GM18507 (cell line): ENCODE measurements at places on chromosomes 6 and 20.

- no peak for DNase-seq
These were observed 152.2 kb downstream of the SYCP2 start for GRCh38 chr20:59781226-59781625.

GRCh38 chr20:10637563-10637962 is 36.2 kb downstream of the JAG1 start:
- DNase-seq, result no peak

GRCh38 chr20:51732096-51732791 is 35.9 kb downstream of the ATP9A start:
- DNase-seq, result no peak

DNA sequence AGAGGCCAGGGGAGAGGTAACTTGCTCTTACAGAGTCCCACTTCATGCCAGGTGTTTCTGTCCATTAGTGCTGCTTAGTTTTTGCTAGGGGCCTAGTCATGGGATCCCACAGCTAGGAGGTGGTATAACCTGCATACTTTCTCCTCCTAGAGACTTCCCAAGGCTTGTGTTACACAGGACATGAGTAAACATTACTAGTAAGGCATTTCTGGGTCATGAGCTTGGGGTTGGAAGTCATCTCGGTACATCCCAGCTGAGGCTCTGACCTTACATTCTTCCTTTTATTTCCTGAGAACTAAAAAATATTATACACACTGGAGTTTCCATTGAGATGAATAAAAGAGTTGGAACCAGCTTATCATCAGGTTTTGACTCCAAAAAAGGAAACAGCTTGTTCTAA is 20.9 kb upstream of the PNPLA1 start:
- DNase-seq, result no peak

GRCh38 chr20:50191065-50191543 is 474 bp downstream of the CEBPB start:
- DNase-seq, result no peak

GRCh38 chr6:31068669-31069340 is 43.6 kb downstream of the C6orf15 start:
- peak; percentile 54 for DNase-seq

GRCh38 chr6:3715285-3715684 is 36.2 kb downstream of the PXDC1 start:
- DNase-seq, result no peak

DNA sequence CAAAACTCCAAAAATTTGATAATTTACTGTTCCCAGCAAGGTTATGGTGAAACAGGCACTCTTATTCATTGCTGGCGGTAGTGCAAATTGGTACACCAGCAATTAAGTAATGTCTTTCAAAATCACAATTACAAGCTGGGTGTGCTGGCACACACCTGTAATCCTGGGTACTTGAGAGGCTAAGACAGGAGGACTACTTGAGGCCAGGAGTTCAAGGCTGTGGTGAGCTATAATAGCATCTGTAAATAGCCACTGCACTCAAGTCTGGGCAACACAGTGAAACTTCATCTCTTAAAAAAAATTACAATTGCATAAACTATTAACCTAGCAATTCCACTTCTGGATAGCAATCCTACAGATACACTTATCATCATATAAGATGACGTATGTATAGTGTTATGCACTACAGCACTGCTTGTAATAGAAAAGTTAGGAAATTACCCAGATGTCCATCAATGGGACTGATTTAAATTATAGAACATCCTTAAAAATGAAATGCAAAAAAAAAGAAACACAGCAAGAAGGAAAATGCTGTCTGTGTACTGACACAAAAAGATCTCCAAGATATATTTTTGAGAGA is 31.4 kb downstream of the NCOA6 start:
- DNase-seq, result no peak

DNA sequence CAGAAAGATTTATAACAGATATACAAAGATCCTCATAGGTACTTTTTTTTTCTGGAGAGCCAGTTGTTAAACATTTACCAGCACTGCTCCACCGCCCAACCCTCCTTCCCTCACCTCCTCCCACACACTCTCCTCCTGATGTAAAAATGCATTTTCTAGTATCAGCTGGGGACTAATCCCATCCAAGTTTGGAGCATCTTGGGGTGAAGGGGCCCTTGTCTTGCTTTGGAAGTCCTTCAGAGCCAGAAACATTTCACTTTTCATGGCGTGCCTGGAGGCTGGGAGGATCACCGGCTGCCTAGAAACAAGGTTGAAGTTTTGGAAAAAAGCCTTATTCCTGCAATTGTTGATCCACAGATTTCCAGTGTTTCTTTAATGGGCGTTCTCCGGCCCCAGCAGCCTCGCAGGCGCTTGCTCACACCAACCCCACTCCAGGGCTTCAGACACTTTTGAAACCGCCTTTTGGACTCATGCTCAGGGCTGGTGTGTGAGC is 165.1 kb upstream of the AFDN start:
- DNase-seq, result no peak

DNA sequence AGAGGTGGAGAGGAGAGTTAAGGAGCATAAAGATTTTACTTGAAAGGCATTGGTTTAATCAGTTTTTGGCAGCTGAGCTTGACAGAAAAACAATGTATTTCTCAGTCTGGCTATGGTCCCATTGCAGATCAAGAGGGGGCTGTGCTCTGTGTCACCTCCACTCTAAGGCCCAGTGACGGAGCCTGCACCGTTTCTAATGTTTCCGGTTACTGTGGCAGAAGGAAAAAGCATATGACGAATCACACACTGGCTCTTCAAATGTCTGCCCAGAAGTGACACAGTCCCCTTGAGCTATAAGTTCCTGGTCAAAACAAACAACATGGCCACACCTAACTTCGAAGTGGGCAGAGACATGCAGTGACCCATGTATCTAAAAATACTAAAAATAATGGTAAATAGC is 372.0 kb downstream of the PLCB1 start:
- no peak for DNase-seq

DNA sequence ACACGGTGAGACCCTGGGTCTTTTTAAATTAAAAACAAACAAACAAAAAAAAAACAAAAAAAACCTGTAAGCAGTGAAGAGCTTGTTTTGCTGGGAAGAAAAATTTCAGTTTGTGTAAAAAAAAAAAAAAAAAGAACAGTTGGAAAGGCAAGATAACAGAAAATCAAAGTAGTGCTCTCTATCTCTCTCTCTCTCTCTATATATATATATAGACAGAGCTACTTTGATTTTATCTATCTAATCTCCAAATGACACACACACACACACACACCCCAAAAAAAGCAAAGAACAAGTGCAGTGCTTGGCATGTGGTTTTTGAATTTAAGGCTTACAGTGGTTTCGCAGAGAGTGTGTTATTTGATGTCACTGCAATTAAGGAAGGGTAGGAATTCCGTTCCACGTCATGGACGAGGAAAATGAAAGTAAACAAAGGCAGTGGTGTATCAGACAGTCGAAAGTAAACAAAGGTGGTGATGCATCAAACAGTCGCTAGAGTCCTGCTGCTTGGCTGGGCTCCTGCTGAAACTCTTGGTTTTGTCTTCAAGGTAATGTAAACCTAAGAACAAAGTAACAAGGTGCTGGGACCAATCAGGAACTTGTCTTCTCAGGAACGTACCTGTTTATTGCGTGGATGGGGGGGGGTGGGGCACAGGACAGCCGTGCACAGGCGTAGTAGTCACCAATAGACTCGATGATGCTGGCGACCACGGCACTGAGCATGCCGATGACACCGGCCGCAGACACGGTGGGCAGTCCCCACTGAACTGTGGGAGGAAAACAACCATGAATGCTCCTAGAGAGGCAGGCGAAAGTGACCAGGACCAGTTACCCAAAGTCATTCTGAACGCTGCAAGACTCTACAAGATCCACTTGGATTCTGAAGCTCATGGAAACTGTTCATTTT is 131.8 kb downstream of the SLC23A2 start:
- DNase-seq, result no peak

DNA sequence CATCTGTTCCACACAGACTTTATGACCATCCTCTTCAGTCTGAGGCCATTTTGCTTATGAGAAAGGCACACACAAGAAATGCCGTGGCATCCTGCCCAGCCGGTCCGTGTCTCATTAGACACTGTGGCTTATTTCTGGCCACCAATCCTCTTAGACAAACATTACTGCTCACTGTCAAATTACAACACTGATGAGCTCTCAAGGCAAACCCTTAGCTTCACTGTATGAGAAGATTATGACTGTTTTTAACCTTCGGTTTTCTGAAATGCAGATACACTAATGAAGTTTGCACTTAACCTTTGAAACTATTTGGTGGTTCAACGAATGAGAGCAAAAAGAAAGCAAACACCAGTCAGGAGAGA is 50.5 kb upstream of the DST start:
- no peak for DNase-seq

DNA sequence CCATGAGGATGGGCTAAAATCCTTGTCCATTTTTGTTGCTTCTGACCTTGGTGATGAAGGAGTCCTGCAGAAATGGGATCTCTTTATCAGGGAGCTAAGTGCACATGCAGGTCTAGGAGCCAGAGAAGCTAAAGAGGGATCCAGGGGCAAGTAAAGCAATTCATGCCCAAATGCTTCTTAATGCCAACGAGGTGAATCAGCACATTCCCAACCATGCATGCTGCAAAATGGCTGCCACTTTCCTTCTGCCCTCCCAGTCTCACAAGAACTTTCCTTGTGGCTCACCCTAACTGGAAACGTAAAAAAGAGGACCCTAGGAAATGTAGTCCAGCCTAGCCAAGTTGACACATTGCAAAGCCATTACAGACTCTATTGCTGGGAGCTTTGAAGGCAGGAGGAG is 298.4 kb downstream of the MAFB start:
- no peak for DNase-seq
